ENCODE measurements at places on chromosomes 1 and 21.

GRCh38 chr21:28100366-28100765 is 892.3 kb downstream of the LTN1 start:
- no peak for DNase-seq

DNA sequence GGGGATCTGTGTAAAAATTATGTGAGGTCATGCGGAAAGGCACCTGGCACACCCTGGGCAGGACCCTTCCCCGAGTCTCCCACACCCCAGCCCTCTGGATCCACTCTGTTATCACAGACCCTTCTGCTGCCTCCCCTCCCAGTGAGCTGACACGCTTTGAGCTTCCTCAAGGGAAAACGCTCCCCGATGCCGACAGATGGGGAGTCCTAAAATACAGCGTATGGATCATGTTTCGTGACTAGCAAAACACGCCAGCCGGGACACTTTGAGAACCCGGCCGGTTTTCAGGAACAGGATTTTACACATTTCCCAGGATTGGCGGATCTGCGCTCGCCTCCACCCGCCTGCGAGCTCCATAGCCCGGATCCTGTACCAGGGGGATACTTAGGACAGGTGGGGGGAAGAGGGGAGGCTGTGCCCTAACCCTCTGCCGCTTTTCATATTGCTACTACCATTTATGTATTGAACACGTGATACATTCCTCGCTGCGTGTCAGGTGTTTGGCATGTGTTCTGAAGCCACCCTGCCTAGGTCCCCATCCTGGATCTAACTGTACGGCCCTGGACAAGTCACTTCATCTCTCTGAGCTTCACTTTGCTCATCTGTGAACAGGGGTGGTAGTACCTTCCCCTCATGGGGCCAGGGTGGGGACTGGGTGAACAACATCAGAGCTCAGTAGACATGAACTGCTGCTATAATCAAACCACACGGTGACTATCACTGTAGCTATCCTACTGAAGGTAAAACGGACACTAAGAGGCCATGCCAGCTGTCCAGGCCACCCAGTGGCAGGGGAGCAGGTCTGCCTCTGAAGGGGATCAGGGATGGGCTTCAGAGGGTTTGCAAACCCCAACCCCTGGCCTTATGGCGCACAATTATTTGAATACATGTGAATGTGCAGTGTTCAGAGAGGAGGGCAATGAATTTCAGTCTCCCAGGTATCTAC is 63.2 kb downstream of the SSBP3 start:
- no peak for DNase-seq

DNA sequence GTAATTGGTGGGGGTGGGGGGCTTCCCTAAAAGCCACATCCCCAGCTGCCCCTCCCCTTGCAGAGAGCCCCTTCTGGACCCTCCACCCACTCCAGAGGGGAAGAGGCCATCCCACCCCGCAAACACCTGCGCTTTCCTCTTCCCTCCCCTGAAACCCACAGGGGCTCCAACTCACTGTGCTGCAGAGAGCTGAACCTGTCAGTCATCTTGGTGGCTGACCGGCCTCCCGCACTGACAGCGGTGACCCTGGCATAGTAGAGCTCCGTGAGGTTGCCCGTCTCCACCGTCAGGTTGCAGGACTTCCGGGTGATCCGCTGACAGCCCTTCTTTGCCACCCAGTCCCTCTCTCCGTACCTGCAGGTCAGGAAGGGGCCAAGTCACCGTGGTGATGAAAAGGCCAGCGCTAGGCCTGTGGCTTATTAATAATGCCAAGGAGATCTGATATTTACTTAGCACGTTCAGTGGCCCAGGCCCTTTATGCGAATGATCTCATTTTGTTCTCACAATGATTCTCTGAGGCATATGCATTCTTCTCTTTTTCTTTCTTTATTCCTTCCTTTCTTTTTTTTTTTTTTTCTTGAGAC is 5.9 kb downstream of the IL22RA1 start:
- no peak for DNase-seq

GRCh38 chr21:36966821-36967768 is 626 bp upstream of the HLCS start:
- DNase-seq = no peak

GRCh38 chr1:235930543-235930942 is 63.8 kb upstream of the LYST start:
- DNase-seq = no peak

GRCh38 chr1:31396633-31397351 is 16.2 kb upstream of the SERINC2 start:
- DNase-seq = no peak

- DNase-seq = no peak
These were observed 45.9 kb downstream of the RGL1 start for GRCh38 chr1:183850852-183851251.

DNA sequence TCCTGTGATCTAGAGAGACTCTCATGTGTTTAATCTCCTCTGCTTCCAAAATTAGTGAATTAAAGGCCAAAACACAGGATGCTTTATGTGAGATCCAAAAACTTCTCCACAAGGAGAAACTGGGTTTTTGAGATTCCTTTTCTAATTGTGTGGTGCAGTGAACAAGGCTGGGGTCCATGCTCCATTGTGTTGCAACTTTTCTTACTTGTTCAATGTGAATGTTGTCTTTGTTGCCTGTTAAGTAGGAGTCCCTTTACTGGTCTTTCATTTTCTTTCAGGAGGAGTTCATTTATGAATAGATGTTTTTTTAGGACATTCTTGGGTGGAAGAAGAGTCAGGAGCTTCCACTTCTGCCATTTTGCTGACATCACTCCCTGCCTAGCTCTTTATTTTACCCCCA is 40.6 kb upstream of the CFHR3 start:
- no peak for DNase-seq

- no peak for DNase-seq
These were observed 611 bp upstream of the PIK3C2B start for GRCh38 chr1:204495078-204495753.

DNA sequence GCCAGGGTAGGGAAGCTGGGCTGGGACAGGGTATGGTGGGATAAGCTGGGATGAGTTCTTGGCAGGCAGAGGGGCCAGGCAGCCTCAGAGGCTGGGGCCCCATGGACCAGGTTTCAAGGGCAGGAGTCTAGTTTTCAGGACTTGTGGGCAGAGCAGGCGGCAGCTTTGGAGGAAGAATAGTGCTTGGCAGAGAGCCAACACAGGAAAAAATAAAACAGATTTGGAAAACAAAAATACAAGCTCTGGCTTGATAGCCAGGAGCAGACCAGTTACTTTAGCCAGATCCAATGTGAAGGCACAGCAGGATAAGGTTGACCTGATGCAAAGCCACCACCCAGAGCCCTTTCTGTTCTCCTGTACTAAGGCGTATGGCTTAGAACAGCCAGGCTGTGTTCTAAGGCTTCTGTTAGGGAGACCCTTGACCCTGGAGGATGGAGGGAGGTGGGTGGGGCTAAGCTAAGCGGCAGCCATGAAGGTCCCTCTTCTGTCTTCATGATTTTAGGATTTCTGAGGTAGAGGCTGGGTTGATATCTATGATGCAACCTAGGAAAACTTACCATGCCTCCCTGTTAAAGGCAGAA is 5.5 kb downstream of the TRAF5 start:
- no peak for DNase-seq

DNA sequence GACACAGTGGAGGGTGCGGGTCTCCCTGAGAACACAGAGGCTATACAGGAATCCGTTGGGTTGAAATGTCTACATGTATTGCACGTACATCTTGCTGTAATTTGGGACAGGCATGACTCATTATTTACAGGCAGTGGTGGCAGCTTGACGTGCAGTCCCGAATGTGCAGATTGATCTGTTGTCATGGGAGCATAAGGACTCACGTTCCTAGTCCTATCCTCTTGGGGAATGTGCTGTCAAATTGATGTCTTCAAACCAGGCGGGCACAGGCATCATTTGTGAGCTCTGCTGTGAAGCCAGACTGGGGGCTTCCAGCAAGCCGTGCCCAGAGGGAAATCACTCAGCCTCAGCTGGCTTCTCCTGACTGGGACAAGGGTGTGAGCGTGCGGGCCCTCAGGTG is 40.5 kb downstream of the S100B start:
- no peak for DNase-seq

DNA sequence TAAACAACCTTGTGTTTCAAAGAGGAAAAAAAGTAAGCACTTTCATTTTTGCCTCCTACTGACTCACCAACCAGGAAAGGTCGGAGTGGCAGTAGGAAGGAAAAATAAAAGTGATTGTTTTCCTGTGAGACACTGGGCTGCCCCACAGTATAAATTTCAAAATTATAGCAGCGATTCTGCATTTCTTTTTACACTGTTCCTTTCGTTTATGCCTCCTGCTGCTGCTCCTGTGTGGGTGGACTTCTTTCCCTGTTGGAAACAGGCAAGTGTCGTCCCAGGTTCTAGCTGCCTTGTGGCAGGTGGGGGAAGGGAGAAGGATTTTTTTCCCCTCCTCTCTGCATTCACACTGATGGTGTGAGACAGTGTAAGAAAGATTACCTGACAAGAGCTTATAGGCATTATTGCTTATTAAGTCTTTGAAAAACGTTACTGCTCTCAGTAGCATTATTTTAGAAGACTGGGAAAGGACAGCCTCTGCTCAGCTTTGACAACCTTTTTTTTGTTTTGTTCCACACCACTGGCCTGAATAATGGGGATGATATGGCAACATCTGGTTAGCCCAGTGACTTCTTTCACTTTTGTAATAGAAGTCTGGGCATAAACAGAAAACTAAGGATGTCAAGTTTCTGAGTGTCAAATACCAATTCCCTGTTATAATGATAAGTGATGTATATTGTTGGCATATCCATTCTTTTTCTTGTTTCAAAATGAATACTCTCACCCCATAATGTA is 77.9 kb downstream of the NEK7 start:
- no peak for DNase-seq

DNA sequence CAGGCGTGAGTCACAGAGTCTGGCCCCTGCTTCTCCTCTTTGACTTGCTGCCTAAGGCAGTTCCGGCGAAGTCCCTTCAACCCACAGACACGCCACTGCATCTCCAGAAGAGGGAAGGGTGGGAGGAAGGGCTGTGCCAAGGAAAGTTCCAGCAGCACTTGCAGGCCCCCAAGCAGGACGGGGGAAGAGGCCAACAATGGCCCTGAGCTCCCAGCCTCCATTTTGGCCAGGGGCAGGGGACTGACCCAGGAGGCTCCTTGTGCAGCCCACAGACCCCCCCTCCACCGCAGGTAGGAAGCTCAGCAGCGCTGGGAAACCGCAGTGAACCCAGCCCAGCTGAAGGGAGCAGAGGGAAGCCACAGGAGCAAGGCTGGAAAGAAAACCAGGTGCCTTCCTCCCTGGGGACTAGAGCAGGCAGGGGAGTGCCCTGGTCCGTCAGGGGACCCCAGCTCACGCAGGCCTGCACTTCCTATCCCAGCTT is 35.4 kb downstream of the ACOT7 start:
- peak; percentile 31 for DNase-seq

DNA sequence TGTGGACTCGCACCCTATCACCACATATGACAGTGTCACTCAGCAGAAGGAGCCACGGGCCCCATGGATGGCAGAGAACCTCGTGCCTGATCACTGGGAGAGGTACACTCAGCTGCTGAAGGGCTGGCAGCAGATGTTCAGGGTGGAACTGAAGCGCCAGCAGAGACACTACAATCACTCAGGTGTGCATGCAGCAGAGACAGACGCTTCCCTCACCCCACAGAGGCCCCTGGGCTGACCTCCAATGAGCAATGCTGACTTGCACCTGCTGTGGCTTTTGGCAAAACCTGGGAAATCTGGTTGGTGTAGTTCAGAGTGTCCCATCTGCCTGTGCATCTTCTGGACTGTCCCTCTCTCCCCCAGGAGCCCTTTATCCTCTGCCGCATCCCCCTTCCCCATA is 51.9 kb downstream of the KIAA1614 start:
- DNase-seq = no peak

DNA sequence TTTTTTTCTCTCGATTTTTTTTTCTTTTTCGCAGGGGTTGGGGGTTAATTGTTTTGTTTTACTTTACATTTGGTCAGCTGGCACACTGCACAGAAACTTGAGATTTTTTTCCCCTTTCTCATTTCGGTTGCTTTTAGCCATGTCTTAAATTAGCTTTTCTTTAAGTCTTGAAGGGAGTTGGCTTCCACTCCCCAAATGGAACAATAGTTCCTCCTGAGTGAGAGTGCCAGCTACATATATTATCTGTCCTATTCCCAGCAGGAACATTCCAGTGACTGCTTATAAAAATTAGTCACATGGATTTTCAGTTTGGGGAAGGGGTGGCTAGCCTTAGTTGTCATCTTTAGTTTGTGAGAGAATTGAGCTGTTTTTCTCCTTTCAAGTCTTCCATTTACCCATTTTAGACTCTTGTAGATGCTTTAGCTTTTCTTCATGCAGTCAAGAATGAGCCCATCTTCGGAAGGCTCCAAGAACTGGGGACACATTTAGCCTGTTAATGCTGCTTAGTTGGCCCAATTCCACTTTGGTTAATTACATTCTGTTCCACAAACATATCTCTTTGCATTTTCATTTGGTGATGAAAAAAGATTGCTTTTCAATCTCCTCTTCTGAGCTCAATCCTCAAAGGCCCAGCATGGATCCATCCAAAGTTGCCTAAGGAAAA is 510.1 kb upstream of the CXADR start:
- DNase-seq = no peak

- no peak for DNase-seq
These were observed 65.4 kb downstream of the JAK1 start for GRCh38 chr1:64900916-64901315.

DNA sequence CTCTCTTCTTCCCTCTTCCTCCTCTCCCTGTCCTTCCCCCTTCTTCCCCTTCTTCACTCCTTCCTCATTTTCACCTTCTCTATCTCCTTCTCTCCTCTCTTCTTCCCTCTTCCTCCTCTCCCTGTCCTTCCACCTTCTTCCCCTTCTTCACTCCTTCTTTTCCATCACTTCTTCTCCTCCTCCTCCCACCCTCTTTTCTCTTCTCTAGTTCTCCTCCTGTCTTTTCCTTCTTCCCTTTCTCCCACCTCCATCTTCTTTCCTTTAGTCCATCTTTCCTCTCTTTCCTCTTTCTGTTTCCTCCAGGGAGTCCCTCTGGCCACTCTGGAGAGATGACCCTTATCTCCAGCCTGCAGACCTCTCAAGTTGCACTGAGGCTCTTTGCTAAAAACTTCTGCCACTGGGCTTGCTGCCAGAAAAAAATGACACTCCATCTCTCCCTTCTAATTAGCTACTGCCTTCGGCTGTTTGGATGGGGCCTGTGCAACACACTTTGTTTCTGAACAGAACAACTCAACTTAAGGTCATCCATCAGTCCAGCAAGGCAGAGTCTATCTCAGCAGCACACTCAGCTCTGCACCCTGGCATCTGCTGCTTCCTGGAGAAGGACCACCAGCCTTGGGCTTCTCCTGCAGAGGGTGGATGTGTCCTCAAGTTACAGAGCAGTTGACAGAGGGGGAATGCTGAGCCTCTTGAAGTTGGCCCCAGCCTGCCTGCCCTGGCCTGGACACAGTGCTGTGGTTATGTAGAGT is 538.8 kb downstream of the MATN1 start:
- DNase-seq = no peak

- DNase-seq = no peak
These were observed 3.3 kb downstream of the MAPKAPK2 start for GRCh38 chr1:206687915-206688442.

DNA sequence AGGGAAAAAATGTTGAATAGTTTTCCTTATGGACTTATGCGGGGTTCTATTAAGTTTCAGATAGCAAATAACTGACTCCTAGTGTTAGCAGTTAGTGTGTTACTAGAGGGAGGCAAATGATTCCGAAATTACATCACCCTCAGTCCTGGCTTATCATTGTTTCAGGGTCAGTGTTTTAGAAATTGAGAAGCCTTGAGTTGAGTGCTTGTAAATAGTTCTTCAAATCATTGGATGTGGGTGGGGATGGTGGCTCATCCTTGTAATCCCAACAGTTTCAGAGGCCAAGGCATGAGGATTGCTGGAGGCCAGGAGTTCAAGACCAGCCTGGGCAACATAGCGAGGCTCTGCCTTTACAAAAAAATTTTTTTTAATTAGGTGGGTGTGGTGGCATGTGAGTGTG is 21.3 kb downstream of the SOAT1 start:
- no peak for DNase-seq

All from CD4-positive, alpha-beta T cell treated with Interleukin-12 subunit alpha and Interleukin-12 subunit beta, for 1 hour (primary cell).